ENCODE measurements at places on chromosomes 5 and 9. TPM values are rescaled to one million over a fixed set of nuclear protein-coding genes. Genes with fewer than 3 reads are reported as not detected.

Gene CDH9
- not detected for total RNA-seq

Gene EQTN
- not detected for total RNA-seq

Gene ITK
- total RNA-seq = 0.07 TPM

Gene HSPB3
- total RNA-seq = not detected

Gene TEX10
- 38.9 TPM for total RNA-seq

Gene CACFD1
- 2.7 TPM for total RNA-seq

Gene SPATA6L
- total RNA-seq = not detected

Gene NEUROG1
- not detected for total RNA-seq

Gene OTP
- not detected for total RNA-seq

Gene CCNO
- 8.0 TPM for total RNA-seq

Gene C5orf58
- not detected for total RNA-seq

Gene GPX8
- 61.1 TPM for total RNA-seq

Gene PCSK5
- total RNA-seq = 13.3 TPM

Gene ANKRD18A
- total RNA-seq = 3.9 TPM

Gene EGFLAM
- 53.0 TPM for total RNA-seq
